ENCODE measurements at places on chromosomes 1 and 21.

DNA sequence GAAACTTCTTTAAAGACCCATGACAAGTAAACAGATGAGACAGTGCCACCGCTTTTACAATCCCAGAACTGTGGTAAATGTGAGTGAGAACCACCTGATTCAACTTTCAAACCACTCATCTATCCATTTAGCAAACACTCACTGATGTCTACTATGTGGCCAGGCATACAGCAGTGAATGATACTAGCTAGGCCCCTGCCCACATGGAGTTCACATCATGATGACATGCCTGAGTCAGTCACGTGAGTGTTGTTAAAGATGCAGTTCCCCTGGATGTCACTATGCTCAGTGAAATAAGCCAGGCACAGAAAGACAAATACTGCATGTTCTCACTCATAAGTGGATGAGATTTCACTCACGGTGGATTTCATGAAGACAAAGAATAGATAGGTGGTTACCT is 28.4 kb downstream of the STX6 start:
- no peak for DNase-seq

- no peak for DNase-seq
Observed at GRCh38 chr1:53310847-53311681, 16.8 kb downstream of the LRP8 start.

- DNase-seq: no peak
Observed at GRCh38 chr1:162849711-162850110, 11.3 kb downstream of the CCDC190 start.

- DNase-seq: no peak
Observed at GRCh38 chr1:241641773-241642592, 1.8 kb upstream of the CHML start.

- DNase-seq: no peak
Observed at GRCh38 chr1:1177452-1178206, 3.9 kb downstream of the TTLL10 start.

DNA sequence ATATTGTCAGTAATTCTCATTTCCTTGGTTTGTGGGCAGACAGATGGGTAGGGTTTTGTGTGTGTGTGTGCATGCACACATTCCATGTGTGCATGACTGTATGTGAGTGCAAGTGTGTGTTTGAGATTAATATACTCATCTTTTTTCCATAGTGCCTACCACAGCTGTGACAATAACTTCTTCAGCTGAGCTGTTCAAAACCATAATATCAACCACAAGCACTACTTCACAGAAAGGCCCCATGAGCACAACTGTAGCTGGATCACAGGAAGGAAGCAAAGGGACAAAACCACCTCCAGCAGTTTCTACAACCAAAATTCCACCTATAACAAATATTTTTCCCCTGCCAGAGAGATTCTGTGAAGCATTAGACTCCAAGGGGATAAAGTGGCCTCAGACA is 149.3 kb downstream of the ADGRL2 start:
- no peak for DNase-seq

DNA sequence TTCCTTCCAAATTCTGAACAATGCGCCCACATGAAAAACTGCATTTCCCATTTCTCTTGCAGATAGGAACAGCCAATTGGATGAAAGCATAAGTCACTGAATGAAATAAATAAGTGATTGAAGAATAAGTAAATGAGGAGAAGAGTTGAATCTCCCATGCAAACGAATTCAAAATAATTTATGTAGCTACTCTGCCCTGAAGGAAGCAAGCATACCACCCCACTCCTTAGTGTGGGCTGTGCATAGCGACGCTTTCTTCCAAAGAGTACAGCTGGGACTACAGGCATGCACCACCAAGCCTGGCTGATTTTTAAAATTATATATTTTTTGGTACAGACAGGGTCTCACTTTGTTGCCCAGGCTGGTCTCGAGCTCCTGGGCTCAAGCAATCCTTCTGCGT is 16.5 kb upstream of the RIMKLA start:
- no peak for DNase-seq

- DNase-seq: no peak
Observed at GRCh38 chr1:55990007-55990406, 589.4 kb downstream of the PLPP3 start.

DNA sequence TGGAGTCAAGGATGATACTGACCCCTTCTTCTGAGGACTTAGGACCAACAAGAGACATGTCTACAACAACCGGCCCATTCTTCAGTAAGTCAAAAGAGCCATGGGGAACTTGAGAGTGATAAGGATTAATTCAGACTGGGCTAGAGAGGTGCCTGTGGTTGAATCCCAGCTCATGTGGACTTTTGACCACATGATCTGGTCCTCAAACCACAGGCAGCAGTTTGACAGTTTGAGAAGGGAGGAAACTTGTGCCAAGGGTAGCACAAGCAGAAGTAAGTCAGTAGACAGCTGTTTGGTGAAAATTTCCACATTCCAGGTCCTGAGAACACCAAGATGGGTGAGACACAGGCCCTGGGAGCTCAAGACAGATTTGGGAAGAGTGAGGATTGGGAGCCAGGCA is 19.8 kb downstream of the SH3BP5L start:
- DNase-seq: no peak

DNA sequence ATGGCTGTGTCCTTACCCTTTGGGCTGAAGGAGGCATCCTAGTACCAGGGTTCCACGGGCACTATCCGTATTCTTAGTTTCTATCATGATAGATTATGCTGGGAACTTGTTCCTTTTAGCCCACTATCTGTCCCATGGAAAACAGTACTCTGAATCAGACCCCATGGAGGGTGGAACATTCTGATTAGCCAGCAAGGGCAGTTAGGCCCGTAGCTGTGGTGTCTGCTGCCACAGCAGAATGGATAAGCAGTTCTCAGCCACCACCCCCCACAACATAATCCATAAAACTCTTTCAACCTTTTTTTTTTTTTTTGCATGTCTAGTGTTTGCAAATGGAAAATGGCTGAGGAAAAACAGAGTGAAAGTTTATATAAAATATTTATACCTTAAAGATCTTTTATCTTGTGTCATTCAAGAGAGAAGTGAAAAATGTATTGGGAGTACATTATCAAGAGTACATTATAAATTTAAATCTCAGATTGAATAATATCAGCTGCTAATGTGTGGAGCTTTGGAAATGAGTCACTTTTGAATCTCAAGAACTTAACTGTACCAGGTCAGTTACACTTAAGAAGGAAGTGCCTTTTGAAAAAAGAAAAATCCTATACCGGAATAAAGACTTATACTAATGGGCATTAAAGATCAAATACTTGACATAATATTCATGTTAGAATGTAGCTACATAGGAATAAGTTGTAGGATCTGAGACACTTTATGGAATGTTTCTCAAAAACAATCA is 80.3 kb downstream of the NFIA start:
- no peak for DNase-seq

DNA sequence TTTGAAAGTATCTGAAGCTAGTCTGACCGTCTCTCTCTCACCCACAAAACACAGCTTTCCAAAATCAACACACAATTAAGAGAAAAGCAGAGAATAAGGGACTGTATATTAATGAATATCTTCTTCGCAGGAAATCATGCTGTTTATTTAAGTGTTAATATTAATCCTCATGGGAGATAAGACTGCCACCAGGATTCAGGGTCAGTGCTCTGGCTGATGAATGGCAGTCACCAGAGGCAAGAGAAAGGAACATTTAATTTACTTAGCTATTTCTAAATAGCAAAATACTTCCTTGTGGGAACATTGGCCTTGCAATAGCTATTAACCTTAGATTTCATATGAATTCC is 2.2 kb downstream of the SCYL3 start:
- no peak for DNase-seq

- DNase-seq: peak; percentile 10
Observed at GRCh38 chr21:32578107-32578691, 7.1 kb downstream of the TCP10L start.

GRCh38 chr1:151711044-151711800 is 5.4 kb downstream of the CELF3 start:
- no peak for DNase-seq

- no peak for DNase-seq
Observed at GRCh38 chr1:203512848-203513584, 19.1 kb downstream of the OPTC start.

DNA sequence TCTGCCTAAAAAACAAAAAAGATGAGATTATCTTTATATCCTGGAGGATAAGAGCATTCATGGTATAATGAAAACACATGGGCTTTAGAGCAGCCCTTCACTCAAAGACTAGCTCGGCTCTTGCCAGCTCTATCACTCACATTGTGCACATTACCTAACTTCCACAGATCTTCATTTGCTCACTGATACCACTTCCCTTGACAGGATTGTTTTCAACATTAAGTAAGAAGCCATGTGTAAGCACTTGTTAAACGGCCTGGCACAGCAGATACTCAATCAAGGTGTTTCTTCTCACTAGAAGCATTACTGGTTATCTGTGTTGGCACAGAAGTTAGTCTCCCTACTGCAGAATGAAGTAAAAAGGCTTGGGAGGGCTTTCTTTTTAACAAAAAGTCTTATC is 18.7 kb downstream of the LPGAT1 start:
- no peak for DNase-seq

- no peak for DNase-seq
Observed at GRCh38 chr1:32356478-32356877, 5.8 kb downstream of the FAM229A start.

GRCh38 chr1:28885977-28886730 is 28.2 kb upstream of the EPB41 start:
- no peak for DNase-seq

- DNase-seq: no peak
Observed at GRCh38 chr1:9108056-9108665, 20.7 kb downstream of the GPR157 start.

DNA sequence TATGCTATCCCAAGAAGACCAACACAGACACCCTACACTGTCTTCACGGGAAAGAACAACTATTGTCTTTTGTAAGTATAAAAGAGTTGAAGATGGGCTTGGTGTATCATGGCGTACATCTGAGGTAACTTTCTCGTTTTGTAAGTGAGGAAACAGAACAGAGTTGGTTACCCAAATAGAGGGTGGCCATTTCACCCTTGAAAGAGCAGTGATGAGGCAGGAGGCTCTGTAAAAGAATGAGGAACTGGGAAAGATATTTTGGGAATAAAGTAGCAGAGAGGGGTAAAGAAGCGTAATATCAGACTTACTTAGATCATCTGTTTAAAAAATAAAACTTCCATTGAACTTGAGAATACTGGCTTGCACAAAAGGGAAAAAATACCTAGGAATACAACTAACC is 18.9 kb downstream of the FCRL2 start:
- DNase-seq: no peak

- DNase-seq: no peak
Observed at GRCh38 chr1:210428696-210429095, 100.0 kb downstream of the HHAT start.

DNA sequence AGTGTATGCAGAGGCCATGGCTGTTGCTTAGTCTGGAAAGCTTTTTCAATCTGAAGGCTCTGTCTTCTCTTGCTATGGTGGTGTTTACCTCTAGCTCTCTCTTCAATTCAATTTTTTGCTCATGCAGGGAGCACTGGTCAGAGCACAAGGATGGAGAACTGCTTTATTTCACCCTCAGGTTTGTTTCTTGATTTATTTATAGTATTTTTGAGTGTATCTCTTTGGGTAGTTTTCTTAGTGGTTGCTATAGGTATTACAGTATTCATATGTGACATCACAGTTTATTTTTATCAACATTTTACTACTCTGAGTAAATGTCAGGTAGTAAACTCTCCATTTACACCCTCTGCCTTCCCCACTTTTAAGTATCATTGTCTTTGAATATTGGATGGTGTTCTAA is 147.9 kb downstream of the RASAL2 start:
- DNase-seq: no peak

- DNase-seq: no peak
Observed at GRCh38 chr21:18142655-18143054, 102.0 kb upstream of the CHODL start.

GRCh38 chr1:29237852-29238619 is 1.7 kb downstream of the PTPRU start:
- DNase-seq: no peak
